AG09319 (cell line): ENCODE measurements at places on chromosomes 2 and 18.
A peak's percentile ranks its signal among the peaks of the same experiment; 100 is the strongest.

DNA sequence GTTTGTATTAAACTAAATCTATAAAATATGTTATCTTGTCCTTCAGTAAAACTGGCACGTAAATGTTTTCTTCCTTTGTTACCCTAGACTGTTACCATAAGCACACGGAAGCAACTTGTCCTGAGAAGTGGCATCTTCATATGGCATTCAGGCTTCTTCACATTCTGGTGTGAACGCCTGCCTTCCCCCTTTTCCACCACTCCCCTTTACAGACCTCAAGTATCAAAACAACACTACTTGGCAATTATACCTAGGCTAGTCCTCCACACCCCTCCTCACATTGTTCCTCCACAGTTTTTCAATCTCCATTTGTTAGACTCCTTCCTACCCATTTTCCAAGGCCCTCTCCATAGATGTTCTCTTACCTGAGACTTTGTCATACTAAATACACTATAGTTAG lies 2.9 kb downstream of the MEX3C start:
- DNase-seq = no peak

DNA sequence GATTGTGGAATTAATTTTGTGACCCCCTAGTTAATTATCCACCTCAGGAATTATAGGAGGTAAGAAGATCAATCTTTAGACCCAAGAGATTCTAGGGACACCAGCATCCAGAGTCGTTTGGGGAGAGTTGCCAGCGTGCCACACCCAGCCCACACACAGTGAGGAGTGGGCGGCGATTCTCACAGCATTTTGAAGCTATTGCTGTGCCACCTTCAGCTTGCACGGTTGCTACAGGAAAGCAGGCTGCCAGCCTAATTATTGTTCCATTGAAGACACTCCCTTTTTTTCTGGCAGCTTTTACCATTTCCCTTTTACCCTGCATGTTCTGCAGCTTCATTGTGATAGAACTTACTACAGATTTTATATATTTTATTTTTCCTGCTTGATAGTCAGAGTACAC lies 13.1 kb upstream of the MYL12A start:
- DNase-seq = no peak

- DNase-seq = no peak
Observed at GRCh38 chr2:179487010-179487731, 222.5 kb upstream of the SESTD1 start.

DNA sequence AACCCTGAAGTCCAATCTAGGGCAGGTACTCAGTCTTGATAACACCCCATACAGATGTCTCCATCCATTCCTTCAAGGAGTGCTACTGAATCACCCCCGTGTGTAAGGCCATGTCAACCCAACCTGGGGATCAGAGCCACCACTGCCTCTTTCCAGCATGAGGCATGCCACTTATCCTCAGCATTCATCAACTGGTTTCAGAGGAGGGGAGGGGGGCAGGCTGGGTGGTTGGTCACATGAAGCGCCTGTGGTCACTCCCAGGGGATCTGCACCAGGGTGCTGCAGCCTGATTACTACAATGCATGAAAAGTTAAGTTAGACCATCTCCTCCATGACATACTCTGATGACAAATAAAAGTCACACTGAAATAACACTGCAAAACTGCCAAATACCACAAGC lies 65.0 kb downstream of the UXS1 start:
- no peak for DNase-seq

DNA sequence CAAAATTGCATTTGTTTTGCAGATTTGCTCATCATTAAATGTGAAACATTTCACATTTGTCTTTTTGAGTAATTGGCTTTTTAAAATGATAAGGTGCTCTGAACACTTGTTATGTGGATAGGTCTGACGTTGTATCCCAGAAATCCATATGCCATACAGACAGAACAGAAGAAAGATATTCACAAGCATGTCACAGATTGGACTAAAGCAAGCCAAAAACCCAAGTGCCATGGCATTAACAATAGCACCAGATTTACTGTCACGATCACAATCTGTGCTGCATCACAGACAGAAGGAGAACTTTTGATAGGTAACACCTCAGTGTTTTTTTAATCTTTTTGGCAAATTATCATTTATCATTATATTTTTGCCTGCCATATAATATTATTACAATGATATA lies 272.6 kb downstream of the ARHGAP15 start:
- no peak for DNase-seq

GRCh38 chr18:57982372-57983021 lies 61.5 kb upstream of the NEDD4L start:
- no peak for DNase-seq

DNA sequence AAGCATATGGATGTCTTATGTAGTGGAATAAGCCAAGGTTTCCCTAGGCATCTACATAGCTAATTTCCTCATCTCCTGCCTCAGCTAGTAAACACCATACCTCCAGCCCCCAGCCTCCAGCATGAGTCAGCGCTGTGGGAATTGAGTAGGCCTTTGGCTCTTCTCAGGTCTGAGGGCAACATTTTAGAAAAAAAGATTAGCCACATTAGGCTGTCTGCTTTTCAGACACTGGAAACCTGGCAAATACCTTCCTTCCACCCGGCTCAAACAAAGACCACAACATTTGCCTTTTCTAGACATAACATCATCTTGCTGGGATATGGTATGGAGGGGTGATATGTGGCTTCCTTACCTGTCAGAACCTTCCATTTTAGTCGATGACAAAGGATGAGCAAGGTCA lies 6.1 kb upstream of the CCDC195 start:
- no peak for DNase-seq

- DNase-seq = no peak
Observed at GRCh38 chr18:77103187-77103850, 29.3 kb downstream of the MBP start.

GRCh38 chr2:10529611-10530010 lies 81.5 kb upstream of the ODC1 start:
- DNase-seq = no peak

DNA sequence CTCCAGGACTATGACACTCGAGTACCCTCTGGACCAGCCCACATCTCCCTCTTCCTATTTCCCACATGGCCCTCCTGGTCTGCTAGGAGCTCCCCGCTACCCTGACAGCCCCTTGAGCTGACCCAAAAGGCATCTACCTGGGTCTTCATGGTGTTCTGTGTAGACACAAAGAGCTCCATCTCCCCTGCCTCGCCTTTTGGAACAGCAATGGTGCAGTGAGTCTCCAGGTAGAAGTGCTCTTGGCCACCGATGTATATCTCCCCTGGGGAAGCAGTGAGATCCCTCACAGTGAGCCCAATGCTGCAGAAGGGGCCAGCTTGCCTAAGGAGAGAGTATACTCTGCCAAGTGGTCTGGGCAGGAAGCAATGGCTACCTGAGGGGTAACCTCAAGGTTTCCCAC lies 47.8 kb downstream of the XDH start:
- DNase-seq = no peak

- no peak for DNase-seq
Observed at GRCh38 chr2:236241181-236242056, 22.8 kb downstream of the ASB18 start.

- no peak for DNase-seq
Observed at GRCh38 chr2:218091746-218092145, 22.7 kb downstream of the RUFY4 start.

- no peak for DNase-seq
Observed at GRCh38 chr2:10126632-10127026, 4.1 kb downstream of the RRM2 start.

- no peak for DNase-seq
Observed at GRCh38 chr18:53994016-53994415, 230.5 kb downstream of the MBD2 start.

- DNase-seq = no peak
Observed at GRCh38 chr2:227942021-227942420, 70.6 kb downstream of the DAW1 start.

- DNase-seq = no peak
Observed at GRCh38 chr2:53475766-53476165, 291.8 kb upstream of the CHAC2 start.

DNA sequence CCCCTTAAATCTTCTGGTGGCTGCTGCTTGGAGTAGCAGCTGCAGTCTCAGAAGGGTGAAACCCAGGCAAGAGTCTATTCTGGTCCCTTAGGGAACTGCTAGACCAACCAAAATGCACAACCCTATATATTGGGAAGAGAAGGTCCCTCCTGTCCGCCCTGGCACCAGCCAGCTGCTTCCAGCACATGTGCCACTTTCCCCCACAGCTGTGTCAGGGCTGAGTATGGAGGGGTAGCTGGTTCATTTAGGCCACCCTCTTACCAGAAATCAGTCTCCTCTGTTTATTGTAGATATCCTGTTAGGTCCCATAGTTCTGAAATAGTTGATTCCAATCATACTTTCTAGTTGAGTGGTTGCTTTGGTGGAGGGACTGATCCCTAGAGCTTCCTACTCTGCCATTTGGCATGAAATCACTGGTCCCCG lies 68.9 kb downstream of the BIRC6 start:
- DNase-seq = peak; percentile 12

- DNase-seq = no peak
Observed at GRCh38 chr2:30231996-30232800, 864 bp downstream of the LBH start.

- no peak for DNase-seq
Observed at GRCh38 chr18:79136742-79137141, 67.5 kb downstream of the ATP9B start.

- no peak for DNase-seq
Observed at GRCh38 chr2:190940454-190940853, 59.8 kb downstream of the GLS start.

DNA sequence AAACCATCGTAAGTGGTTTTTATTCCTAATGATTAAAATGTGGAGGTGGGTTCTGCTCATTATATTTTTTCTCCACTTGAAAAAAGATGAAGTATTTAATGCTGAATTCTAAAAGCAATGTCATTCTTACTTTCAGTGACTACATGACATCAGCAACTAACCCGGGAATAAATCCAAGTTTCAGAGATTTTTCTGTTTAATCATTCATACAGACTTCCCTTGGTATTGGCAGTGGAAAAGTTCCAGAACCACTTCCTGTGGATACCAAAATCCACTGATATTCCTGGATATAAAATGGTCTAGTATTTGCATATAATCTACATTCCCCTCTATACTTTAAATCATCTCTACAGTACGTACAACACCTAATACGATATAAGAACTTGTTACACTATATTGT lies 128.6 kb downstream of the ZNF532 start:
- DNase-seq = peak; percentile 77

GRCh38 chr18:75037689-75037955 lies 171.3 kb downstream of the PTGR3 start:
- DNase-seq = no peak

DNA sequence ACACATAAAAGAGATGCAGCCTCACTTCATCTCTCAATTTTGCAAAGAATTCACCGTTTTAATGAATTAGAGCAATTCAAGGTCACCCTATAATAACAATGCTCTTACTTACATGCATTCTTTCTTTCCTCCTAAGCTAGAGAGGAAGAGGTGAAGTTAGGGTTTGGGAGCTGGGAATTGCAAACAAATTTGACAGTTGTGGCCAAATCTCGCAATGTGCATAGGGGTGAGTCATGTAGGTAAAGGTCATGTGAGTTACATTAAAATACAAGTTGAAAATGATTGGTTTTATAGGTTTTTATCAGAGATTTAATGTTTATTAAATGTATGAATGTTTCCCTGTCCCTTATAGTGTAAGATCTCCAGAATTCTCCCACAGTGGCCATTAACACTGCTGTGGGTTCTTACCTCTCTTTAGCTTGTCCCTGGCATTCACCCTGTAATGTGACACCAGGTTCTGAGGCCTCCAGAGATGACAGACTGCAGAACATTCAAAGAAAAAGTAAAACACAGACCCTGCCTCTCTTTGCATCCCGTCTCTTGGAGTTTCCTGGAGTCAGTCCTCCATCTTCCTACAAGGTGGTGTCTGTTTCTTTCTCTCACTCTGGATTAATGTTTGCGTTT lies 53.7 kb upstream of the LGALSL start:
- DNase-seq = no peak

- DNase-seq = no peak
Observed at GRCh38 chr2:60552851-60553494, 481 bp downstream of the BCL11A start.

- no peak for DNase-seq
Observed at GRCh38 chr2:45836740-45837139, 185.3 kb downstream of the PRKCE start.
